ENCODE measurements at places on chromosomes 12 and 14.

- DNase-seq, result no peak
These were observed 111.7 kb downstream of the TSHR start for GRCh38 chr14:81067156-81067555.

- DNase-seq, result peak; percentile 50
These were observed 113.9 kb downstream of the ANO4 start for GRCh38 chr12:100908501-100908900.

- DNase-seq, result no peak
These were observed 32.7 kb downstream of the ZCCHC8 start for GRCh38 chr12:122467983-122468382.

- no peak for DNase-seq
These were observed 84.3 kb downstream of the ETNK1 start for GRCh38 chr12:22709292-22709691.

DNA sequence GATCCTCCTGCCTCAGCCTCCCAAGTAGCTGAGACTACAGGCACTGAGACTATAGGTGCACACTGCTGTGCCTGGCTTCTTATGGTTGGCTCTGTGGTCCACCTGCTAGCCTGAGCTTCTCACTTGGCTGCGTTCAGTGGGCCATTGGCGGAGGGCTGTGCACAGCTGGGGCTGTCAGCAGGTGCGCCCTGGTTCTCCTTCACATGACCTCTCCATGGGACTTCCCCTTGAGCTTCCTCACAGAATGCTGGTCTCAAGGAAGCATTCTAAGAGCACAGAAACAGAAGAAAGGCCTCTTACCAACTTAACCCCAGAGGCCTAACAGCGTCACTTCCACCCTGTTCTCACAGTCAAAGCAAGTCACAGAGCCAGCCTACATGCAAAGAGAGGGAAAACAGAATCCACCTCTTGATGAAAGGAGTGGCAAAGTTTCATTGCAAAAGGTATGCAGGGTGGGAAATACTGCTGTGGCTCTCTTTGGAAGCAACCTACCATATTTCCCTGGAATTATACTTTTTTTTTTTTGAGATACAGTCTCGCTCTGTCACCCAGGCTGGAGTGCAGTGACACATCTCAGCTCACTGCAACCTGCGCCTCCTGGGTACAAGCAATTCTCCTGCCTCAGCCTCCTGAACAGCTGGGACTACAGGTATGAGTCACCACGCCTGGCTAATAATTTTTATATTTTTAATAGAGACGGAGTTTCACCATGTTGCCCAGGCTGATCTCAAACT is 9.3 kb downstream of the RILPL2 start:
- no peak for DNase-seq

DNA sequence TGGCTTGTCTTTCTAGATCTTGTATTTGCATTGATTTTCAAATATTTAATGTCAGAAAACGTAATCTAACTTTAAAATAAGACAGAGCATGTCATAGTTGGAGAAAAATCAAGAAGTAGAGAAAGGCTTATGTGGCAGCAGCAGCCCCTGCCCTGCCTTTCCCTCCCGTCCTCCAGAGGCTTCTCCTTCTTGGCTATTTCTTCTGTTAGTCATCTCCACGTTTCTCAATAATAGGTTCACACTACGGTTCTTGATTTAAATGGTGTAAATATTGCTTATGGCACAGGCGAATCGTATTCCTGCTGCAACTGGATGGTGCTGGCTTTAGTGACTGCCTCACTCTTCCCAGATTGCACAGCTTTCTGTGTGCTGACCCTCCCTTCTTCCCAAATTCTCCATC is 42.8 kb downstream of the SLC8B1 start:
- DNase-seq, result peak; percentile 29

DNA sequence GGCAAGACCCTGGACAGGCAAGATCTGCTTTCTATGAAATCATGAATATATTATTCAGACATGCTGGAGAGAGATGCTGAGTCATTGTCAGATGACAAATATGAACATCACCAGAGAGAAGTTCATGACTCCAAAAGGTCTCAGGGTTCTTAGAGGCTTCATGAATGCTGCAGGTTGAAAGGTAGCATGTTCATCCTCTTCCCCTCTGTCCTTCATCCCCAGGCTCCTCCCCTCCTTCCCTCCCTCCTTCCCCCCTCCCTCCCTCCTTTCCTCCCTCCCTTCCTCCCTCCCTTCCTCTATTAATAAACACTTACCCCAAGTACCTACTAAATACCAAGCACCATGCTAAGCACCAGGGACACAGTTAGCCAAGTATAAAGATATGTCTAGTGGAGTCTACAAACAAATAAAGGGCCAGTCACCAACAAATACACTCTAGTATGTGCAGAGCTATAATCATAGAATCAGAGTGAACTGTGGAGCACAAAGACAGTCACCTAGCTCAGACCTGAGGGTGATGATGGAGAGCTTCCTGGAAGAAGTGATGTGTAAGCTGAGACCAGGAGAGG is 46.2 kb downstream of the RPH3A start:
- DNase-seq, result peak; percentile 57

DNA sequence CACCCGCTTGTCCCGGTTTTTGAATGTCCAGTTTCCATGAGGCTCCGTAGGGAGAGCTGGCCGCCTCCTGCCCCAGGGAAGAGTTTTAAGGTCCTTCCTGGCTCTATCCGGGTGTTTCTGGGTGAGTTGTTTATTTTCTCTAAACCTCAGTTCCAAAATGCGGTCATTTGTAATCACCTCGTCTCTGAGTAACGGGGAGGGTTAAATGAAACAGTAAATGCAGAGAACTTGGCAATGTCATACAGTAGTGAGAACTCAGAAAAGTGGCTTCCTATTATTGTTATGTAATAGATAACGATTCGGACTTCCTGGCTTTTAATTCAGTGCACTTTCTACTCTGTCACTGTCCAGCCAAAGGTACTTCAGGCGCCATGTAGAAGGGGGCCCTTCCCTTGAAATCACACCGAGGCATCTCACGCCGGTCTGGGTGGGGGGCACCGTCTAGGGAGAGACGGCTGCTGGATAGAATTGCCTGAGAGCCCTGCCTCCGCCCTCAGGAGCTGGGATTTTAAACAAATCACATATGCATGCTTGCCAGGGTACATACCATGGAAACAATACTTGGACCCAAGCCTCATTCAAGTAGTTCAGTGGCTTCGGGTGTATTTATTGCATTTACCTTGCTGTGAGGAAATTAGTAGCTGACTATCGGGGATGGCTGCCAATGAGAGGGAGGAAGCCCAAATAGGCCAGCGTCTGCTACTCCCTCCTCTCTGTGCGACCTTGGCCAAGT is 26.4 kb downstream of the NOS1 start:
- DNase-seq, result no peak

- no peak for DNase-seq
These were observed 217.9 kb downstream of the PAX9 start for GRCh38 chr14:36879558-36879957.

DNA sequence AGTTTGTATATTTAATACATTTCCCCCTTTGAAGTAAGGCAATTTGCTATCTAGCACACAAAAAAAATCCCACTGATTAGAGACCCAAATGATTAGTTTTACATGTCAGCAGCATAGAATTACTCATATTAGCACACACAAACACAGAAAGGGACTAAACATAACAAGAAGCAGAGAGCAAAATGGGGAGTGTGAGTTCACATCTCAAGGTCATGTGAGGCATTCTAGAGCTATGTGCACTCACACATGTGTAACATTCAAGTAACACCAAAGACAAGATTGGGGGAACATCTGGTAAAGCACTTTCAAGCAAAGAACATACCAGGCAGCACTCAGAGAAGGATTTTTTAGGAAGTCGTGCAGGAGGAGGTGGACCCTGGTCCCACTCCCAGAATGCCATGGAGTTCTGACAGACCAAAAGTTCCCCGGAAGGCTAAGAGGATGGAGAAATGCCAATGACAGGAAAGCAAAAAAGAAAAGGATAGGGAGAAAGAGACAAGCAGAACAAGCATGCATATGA is 105.8 kb upstream of the SINHCAF start:
- no peak for DNase-seq

GRCh38 chr14:72948481-72949138 is 22.3 kb downstream of the DCAF4 start:
- DNase-seq, result no peak

- no peak for DNase-seq
These were observed 151.6 kb upstream of the SYT1 start for GRCh38 chr12:78712834-78713481.

DNA sequence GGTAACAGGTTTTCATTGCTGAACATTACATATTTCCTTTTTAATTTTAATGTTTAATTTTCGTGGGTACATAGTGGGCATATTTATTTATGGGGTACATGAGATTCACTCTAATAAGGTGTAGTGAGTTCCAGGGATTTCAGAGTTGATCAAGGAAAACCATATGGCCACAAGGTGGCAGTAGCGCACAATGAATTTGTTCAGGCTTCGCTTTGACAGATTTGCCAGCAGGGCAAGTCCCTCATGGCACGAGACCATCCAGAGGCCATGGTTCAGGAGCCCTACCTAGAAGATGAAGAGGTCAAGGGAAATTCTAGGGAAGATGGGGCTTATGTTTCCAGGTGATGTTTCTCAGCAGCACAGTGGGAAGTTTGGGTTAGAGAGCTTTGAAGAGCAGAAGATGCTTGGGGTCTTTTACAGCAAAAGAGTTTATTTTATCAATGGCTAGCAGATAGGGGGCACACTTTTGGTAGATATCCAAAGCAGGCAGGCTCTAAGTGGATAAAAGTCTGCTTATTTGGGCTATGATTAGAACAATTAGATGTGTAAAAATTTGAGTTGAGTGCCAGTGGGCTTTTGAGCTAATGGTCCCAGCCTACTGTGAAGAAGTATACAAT is 1004.4 kb downstream of the AACS start:
- peak; percentile 73 for DNase-seq

DNA sequence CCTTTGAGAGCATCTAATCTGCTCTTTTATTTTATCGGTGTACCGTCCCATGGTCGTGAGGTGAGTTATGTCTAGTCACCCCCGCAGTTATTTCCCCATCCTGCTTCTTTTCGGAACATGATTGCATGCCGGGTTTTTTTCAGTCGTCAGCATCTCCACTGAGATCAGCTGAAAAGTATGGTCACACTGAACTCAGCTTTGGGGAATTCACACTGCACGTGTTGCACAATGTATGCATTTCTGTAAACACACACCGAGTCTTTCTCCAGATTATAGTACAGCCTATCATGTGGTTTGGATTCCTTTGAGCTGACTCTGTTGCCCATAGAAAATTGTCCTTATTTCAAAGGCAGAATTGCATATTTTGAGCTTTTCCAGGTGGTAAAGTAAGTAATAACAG is 24.6 kb downstream of the PLXNC1 start:
- DNase-seq, result peak; percentile 97

DNA sequence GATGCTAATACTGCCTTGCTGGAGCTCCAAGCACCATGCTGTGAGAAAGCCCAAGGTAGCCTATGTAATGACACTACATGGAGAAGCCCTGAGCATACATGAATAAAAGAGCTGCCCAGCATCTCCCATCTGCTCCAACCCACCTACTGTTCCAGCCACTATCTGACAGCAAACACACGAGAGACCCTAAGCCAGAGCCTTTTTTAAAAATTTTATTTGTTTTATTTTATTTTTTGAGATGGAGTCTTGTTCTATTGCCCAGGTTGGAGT is 95.2 kb upstream of the PRICKLE1 start:
- no peak for DNase-seq

- no peak for DNase-seq
These were observed 1249.9 kb downstream of the SLC16A7 start for GRCh38 chr12:60845696-60846095.

GRCh38 chr12:76688631-76689030 is 75.3 kb upstream of the ZDHHC17 start:
- no peak for DNase-seq

GRCh38 chr12:71164568-71165197 is 6.9 kb upstream of the TSPAN8 start:
- DNase-seq, result no peak

DNA sequence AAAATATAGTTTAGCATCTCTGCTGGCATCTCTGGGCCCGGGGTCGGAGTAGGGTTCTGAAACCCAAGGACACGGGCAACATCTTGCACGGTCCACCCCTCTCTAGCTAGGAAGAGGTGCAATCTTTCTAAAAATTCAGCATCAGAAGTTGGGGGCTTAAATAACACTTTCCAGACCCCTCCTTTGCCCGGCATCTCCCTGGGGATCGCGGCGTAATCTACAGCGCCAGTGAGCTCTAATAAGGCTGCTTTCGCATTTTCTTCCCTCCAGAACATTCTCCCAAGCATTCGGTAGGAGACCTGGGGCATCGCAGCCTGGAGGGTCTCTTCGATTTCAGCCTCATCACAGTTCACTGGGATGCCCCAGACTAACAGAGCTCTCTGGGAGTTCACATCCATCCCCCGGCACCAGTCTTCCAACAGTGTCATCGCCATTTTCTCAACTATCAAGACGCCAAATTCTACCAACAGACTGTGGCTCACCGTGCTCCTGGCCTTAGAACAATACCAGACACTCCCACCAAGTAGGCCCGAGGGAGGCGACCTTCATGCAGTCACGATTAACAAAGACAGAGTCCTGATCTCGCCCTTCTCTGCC is 880 bp downstream of the PNMA1 start:
- DNase-seq, result no peak

DNA sequence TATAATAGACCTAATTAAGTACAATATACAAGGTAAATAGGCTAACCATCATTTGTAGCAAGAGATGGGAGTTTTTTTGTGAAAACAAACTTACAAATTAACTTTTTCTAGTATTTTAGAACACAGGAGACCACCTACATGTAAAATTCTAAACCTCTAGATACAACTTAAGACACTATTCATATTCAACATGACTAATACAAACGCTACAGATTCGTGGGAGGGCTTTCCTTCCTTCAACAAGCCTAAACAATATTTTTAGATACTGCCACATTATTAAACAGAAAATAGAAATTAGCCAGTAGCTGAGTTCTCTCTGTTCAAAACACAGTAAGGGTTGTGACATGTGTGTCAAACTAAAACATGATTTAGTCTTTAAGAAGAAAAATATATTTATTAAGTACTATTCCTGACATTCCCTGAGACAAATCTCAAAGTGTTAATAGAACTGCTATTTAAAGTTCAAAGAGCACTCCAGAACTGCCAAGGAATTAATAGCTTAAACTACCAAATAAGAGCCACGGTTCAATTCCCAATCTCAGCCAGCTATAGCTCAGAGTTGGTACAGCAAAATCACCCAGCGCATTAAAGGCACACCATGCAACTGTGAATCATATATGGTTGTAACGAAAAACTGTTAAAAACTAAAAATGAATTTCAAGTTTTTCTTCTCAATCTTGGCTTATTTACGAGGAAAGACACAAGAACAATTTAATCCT is 10.7 kb downstream of the MED13L start:
- DNase-seq, result no peak

DNA sequence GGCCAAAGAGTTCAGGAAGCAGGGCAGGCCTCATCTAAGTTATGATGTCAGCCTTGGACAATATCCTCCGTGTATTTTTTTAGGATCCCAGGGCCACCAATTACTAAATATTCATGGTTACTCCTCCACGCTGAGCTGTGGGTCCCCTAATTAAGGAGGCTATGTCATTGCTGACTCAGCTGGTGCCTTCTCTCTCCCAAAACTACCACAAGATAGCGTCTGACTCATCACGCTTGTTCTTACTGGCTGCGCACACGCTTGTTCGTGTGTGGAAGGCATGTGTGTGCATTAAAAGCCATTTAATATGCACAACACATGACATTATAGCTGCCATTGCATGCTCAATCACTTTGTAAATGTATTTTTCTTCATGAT is 78.3 kb downstream of the GSC start:
- no peak for DNase-seq

GRCh38 chr12:92155733-92156132 is 10.1 kb upstream of the BTG1 start:
- peak; percentile 66 for DNase-seq

Measured in HS-5 (cell line).